ENCODE measurements at places on chromosomes 2 and 18. TPM values are rescaled to one million over a fixed set of nuclear protein-coding genes. Genes with fewer than 3 reads are reported as not detected.

DNA sequence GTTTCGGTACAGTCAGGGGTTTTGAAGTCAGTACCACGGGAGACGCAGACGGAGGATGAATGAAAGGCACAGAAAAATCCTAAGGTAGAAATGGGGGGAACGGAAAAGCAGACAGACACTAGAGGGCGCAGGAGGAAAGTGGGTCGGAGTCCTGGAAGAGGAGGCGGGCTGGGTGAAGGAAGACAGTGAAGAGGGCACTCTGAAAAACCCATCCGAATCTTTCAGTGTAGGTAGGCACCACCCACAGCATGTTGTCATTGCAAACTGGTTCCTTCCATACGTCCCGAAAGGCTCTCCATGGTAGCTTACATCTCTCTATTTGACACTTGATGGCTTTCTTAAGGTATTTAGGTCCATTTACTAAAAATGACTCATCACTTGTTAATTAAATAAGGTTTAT, 18.5 kb upstream of the ZNF236 start:
- H3K27ac ChIP-seq, result no peak overlapping the region
- no peaks in the 10 kb centered on the region for H3K36me3 ChIP-seq
- H3K4me1 ChIP-seq, result peaks cover 6% of the 10 kb centered on the region
- DNase-seq, result peak; percentile 48

- H3K27ac ChIP-seq, result no peak overlapping the region
- H3K4me3 ChIP-seq, result no peak overlapping the region
- H3K4me1 ChIP-seq, result peaks cover 3% of the 10 kb centered on the region
- H3K36me3 ChIP-seq, result peaks cover 9% of the 10 kb centered on the region
These were observed 35.9 kb downstream of the SMC6 start for GRCh38 chr2:17717666-17718065.

DNA sequence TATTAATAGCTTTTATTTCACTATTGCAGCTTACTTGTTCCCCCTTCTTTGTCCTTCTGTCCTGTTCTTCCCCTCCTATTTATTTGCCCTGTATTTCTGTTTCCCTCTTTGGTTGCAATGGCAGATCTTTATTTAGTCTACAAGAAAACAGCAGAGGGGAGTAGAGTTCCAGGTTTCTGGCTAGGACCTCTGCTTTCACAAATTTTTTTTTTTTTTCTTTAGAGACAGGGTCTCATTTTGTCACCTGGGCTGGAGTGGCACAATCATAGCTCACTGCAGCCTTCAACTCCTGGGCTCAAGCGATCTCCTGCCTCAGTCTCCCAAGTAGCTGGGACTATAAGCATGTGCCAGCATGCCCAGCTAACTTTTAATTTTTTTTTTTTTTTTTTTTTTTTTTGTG, 188.1 kb upstream of the SPRED2 start:
- H3K27ac ChIP-seq, result no peak overlapping the region
- peaks cover 6% of the 10 kb centered on the region for H3K4me1 ChIP-seq
- peaks cover 11% of the 10 kb centered on the region for H3K36me3 ChIP-seq
- no peak for DNase-seq
- peaks cover 40% of the 10 kb centered on the region for H3K27me3 ChIP-seq

- DNase-seq, result no peak
- no peaks in the 10 kb centered on the region for H3K36me3 ChIP-seq
- peaks cover 5% of the 10 kb centered on the region for H3K4me1 ChIP-seq
- H3K4me3 ChIP-seq, result no peak overlapping the region
These were observed 14.6 kb upstream of the NT5C1B start for GRCh38 chr2:18603854-18604530.

DNA sequence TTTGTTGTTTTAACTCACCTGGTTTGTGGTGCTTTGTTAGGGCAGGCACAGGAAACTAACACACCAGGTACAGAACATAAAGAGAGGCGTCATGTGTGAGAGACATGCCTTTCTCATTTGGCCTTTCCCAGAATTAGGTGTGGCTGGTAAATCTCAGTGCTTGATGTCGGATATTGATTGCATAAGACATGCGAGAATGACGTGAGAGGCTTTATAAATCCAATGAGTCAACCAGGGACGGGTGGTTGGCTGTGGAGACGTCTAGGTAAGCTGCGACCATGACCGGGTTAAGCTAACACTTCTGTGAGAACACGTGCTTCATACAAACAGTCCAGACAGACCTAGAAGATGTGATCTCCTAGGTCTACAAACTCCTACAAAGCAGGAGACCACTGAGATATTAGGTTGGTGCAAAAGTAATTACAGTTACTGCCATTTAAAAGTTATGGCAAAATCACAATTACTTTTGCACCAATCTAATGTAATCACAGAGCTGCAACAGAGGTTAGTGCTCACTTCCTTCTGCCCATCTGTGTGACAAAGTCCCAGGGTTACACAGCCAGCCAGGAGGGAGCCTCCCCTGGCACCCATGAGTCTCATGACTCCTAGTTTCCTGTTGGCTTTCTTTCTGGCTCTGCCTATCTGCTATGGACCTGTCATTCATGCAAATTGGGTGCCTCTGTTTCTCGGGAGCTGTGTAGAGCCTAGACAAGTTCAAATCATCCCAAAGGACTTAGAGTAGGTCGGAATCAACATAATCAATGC, 98.9 kb upstream of the ATP8B1 start:
- DNase-seq, result no peak
- no peak overlapping the region for H3K4me3 ChIP-seq
- H3K36me3 ChIP-seq, result no peaks in the 10 kb centered on the region
- peaks cover 36% of the 10 kb centered on the region for H3K27me3 ChIP-seq
- H3K27ac ChIP-seq, result no peak overlapping the region
- H3K4me1 ChIP-seq, result no peaks in the 10 kb centered on the region

- no peak overlapping the region for H3K27ac ChIP-seq
- H3K4me3 ChIP-seq, result no peak overlapping the region
- H3K36me3 ChIP-seq, result peaks cover 17% of the 10 kb centered on the region
- no peak for DNase-seq
These were observed 42.3 kb downstream of the NOL10 start for GRCh38 chr2:10647441-10647840.

DNA sequence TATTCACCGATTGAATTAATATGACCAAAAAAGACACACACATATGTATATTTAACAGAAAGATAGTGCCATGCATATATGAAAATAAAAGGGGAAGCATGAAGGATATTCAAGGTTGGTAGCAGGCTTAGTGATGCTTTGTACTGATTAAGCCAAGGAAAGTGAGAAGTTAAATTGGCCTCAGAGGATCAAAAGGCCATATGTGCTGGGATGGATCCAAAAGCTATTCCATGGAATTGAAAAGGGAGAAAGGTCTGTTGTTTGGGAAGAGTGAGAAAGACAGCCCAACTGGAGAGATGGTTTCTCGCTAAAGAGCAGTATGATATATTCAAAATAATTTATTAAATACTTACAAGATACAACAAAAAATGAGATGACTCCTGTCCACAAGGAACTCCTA, 65.9 kb downstream of the INSIG2 start:
- H3K36me3 ChIP-seq, result no peaks in the 10 kb centered on the region
- no peak for DNase-seq
- no peaks in the 10 kb centered on the region for H3K4me1 ChIP-seq
- H3K27ac ChIP-seq, result no peak overlapping the region

The IL1RL1 gene
- total RNA-seq, result 0.99 TPM

The SLC19A3 gene
- not detected for total RNA-seq

The DOK6 gene
- total RNA-seq, result not detected

The UNC50 gene
- 12.0 TPM for total RNA-seq
